ENCODE measurements at places on chromosomes 2 and 18.

DNA sequence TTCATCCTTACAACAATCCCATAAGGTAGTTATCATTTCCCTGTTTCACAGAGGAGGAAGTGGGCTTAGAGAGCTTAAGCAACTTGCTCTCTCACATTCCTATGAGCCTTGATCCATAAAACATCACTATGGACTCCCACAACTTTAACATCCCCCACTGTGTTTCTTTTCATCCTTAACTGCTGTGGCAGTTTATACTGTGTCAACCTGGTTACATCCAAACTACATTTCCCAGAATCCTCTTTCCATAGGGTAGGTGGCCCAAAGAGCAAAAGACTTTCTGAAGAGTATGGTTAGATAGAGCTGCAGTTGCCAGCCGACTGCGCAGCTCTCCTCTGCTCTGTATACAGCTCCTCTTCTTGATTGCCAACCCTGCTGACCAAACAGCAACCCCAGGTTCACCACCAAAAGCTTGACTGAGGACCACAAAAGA is 22.5 kb downstream of the MAP3K2 start:
- DNase-seq: no peak

DNA sequence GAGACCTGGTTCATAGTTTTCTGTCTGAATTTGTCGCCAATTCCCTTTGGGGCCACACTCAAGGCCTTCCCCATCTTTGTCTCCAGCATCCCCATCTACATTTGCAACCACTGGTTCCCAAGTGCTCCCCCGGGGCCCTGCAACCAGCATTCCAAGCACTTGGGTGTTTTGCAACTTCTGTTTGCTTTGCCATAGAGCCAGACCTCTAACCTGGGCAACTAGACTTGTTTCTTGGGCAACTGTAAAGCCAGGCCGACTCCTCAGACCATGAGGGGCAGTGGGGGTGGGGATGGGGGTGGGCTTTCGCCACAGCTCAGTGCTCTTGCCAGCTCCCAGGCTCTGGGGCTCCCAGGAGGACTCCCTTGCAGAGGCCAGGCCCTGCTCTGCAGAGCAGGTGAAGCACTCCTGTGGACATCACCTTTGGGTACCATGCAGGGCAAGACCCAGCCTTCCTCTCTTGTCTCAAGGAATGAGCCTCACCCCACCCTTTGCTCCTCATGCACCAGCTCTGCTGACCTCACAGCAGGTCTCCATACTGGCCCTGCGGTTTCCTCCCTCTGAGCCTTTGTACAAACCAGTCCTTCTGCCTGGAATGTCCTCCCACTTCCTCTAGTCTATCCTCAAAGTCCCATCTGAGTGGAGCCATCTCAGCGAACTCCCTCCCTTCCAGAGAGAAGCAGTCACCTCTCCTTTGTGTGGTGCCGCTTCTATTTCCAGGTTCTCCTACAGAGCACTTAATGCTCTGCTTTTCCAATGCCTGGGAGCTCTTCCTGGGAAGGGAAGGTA is 126.7 kb upstream of the MYCN start:
- DNase-seq: no peak

DNA sequence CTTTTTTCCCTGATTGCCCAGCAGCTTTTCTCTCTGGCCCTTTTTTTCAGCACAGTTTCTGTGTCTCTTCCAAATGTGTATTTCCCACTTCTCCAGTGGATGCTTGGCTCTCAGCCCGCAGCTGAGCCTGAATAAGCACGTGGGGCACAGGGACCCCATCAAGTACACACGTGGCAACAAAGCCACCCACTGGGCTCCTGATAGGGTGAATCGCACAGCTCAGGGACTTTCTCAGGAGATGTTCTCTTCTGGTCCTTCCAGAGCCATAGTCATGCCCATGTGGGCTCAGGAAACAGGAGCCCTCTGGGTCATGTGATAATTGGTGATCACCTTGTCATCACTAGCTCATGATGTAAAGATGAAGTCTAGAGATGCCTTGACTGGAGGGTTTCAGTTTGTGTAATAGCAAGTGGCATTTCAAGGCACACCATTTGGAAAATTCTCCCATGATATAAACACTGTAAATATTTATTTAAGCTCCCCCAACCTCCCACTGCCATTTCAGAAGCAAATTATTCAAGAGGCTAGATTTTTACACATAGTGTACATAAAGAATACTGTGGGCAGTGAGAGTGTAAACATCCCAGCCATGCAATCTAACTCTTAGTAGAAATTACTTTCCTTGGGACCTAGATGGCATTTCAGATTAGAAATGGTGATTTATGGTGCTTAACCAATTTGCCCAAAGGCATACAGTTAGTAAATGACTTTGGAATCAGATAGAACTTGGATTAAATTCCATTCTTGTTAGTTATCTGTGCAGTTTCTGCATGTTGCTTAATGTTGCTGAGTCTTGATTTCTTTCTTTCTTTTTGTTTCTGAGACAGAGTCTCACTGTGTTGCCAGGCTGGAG is 597.5 kb downstream of the SLC4A3 start:
- DNase-seq: no peak

DNA sequence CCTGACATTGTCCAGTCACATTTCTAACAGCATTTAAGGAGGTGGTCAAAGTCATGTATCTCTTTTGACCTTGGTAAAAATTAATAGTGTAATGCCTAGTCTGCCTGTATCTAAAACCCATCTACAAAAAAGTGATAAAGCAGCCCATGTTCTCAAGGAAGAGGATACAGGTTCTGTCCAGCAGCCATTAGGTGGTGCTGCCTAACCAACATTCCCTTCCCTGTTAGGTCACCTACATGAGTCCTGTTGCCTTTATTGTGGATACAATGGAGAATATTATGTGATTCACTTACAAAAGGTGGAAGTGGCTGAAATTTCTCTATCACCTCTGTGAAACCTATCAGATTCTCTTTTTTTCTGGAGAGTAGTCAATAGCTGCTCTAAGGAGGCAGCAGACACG is 52.5 kb downstream of the AQP4 start:
- DNase-seq: no peak

DNA sequence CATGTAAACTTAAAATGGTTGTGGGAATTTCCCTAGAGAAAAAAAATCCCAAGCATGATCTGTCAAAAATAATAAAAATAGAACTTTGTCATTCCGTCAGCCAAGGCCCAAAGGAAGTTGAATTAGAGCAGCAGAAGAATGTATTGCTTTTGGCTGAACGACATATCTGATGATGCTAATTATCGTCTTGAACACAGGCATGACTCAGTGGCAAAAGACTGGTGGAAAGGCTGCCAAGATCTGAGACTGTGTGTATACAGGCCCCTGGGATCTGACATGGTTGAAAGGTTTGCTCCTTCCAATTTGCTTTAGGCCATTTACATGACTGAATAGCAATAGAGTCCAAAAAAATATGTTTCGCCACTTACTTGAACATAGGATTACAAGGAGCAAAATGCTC is 1057.1 kb upstream of the CRIM1 start:
- no peak for DNase-seq

GRCh38 chr2:196783431-196784094 is 15.9 kb downstream of the GTF3C3 start:
- DNase-seq: no peak

DNA sequence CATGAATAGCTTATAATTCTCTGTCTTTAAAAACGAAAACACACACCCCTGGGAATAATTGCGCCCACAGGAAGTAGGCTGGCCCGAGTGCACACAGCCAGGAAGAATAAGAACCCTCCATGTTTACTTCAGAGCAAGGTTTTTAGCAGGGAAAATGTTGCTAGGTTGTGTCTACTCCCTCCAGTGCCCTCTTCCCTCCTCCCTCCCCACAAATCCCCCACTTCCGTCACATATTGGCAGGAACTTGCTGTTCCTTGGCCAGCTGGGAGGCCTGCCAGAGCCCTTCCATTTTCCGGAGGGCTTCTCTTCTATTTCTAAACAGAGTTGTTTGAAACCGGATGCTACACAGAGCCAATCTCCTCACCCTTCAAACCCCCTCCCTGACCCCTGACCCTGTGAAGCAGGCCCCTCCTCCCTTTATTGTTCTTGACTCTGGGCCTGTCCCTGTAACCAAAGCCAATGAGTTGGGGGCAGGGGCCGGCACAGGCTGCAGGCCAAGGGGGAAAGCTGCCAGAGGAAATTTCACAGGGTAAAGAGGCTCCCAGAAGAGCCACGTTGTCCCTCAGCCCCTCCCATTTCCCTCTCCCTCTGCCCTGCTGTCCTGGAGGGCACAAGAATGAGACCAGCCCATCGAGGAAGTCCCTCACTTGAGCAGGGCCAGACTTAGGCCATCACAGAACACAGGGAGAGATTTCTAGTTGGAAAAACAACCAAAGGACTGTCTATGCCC is 49.8 kb upstream of the LGALSL start:
- DNase-seq: no peak

- DNase-seq: no peak
Observed at GRCh38 chr2:204871231-204871953, 326.1 kb downstream of the PARD3B start.
